SHP77 treated with DMSO at 0.1 percent for 48 hours (cell line): ENCODE measurements at places on chromosomes 12 and 14.

DNA sequence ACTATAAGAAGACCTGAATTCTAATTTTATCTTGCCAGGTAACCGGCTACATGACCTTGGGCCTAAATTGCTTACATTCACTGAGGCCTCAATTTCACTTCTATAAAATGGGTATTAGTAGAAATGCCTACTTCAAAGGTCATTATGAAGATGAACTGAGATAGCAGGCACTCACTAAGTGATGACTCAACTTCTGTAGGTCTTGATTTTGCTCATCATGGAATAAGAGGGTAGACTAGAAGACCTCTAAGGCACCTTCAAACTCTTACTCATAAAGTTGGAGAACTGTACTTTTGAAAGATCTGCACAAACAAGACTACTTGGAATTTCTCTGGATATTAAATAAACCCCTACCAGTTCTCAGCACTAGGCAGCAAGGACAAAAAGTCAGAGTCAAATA, 39.3 kb upstream of the FRMD6 start:
- DNase-seq = no peak

- no peak for DNase-seq
Observed at GRCh38 chr12:79848339-79848738, 86.6 kb downstream of the PPP1R12A start.

DNA sequence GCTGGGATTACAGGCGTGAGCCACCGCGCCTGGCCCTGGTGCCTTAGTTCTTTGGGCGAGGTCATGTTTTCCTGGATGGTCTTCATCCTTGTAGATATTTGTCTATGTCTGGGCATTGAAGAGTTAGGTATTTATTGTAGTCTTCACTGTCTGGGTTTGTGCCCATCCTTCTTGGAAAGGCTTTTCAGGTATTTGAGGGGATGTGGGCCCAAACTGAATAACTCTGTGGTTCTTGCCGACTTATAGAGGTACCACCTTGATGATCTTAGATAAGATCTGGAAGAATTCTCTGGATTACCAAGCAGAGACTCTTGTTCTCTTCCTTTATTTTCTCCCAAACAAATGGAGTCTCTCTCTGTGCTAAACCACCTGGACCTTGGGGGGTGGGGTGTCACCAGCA, 18.9 kb downstream of the FGD4 start:
- no peak for DNase-seq

DNA sequence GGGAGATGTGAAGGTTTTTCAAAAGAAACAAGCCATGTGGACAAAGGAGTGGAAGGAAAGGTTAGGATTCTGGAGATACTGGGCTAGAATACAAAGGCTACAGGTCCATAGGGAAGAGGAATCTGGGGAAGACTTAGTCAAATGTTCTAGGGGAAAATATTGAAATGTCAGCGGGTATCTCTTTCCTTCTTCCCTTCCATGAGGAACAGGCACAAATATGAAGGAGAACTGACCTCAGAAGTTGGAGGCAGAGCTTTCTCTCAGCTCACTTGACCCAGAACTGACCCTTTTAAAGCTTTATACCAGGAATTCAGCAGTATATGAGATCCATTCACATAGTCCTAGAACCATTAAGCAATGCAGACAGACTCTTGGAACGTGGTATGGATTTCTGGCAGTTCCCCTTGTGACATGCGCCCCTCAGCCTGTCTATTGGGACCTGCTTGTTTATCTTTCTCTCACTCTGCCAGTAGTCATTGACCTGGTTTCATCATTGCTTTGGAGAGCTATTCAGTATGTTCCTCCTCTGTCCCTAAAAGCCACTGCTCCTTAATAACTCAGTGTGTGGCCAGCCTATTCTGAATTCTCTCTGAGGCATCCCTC, 43.0 kb upstream of the GSG1 start:
- DNase-seq = no peak

DNA sequence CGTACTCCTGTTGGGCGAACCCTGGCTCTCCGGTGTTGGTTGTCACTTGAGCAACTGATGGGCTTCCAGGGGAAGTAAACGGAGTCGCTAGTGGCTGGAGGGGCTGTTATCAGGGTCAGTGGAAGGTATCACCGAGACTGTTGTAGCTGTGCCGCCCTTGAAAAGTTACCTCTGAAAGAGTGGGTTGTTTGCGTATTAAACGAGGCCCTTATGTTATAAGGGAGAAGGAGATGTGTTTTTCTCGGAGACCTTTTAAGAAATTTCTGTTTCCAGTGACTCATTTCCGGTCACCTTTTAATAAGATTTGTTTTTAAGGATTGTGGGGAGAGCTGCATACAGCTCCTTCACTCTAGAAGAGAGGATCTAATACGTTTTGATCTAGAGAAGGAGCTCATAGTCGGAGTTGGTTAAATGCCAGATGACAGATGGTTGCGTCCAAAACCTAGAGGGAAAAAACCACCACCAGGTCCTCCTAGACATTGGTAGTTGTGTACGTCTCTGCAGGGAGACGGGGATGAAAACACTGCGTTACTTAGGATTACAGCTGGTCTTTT, 750 bp upstream of the DBX2 start:
- no peak for DNase-seq

DNA sequence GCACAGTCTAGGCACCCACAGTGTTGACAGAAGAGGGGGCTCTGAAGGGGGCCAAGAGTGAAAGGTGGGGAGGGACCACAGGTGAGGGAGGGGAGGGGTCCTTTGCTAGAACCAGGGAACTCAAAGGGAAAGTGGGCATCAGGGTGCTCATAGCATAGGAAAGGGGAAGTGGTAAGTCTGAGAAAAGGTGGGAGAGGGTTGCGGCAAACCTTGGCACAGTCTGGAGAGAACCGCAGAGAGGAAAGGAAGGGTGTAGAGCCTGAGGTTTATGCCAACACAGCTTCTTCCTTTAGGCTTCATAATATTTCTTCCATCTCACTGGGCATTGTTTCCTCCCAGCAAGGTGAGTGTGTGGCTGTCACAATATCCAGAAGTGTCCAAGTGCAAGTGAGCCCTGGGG, 11.5 kb upstream of the PLEK2 start:
- DNase-seq = no peak

DNA sequence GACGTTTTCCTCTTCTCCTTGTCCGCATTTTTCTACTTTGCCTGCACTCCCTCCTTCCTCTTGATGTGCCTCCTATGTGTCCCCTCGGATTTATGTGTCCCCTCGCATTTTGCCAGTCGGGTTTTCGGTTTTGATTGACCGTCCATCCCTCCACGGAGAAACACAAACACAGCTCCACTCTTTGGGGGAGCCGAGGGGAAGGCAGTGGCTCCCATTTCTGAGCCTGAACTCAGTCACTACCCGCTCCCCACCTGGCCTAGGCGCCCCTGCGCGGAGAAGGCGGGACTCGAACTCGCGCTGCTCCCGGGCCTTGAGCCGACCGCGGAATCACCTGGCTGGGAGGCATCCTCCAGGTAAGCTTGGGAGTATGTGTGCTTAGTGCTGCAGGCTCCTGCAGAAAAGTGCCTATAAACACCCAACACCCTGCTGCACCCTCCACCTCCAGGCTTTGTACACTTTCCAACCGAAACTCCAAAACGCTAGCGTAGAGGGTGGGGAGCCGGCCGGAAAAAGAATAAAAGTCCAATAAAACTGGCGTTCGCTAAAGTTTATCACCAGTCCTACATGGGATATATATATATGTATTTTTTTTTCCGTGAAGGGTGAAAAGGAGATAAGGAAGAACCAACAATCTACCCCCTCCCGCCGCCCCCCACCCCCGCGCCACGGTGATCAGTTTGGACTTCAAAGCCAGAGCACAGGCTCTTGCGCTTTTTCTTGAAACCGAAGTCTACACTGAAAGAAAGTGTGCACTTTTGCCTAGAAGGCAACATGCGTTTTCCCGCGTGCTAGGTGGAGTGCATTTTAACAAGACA, 3.3 kb upstream of the CCND2 start:
- DNase-seq = no peak

GRCh38 chr12:132664206-132665148, 22.7 kb downstream of the POLE start:
- DNase-seq = no peak

DNA sequence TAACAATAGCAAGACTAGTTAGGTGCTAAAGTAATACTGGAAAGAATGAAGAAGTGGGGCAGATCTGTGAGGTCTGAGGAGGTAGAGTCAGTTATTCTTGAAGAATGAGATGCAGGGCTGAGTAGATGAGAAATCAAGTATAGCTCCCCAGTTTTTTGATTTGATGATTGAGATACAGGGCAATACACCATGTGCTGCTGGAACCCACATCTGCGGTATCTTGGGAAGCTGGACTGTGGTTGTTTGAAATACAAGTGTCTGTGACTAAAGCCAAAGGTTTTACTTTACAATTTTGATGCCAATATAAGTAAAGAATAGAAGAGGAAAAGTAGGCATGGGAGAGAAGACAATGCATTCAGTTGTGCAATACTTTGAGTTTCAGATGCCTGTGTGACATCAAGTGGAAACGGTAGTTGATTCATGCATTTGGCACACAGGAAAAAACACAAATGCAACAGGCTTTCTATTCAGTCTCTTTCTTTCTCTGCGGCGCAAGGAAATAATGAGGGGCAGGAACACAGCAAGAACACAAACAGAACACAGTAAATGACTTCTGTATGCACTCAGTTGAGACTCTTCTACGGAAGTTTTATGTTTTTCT, 190.2 kb upstream of the SLC38A2 start:
- DNase-seq = no peak

DNA sequence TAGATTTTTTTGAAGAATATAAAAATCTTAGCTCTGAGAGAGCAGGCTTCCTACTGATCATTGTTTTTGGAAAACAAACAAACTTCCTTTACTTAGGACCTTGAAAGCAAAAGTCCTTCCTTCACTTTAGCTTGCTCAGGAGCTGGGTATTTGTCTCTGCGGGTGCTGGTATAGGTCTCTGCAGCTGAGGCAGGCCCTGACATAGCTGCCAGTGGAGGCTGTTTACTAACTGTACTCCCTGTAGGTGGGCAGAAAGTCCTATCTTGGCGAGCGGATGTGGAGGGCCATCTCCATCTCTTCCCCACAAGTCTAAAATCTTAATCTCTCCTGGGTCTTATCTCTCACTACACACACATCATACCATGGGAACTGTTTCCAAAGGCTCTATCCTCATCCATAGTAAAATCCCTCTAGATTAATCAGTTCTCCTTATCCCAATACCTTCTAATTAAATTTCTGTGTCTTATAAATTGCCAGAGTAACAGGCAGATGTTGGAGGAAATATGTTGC, 4.1 kb upstream of the MIA2 start:
- no peak for DNase-seq

GRCh38 chr12:91965781-91966180, 179.9 kb downstream of the BTG1 start:
- no peak for DNase-seq

DNA sequence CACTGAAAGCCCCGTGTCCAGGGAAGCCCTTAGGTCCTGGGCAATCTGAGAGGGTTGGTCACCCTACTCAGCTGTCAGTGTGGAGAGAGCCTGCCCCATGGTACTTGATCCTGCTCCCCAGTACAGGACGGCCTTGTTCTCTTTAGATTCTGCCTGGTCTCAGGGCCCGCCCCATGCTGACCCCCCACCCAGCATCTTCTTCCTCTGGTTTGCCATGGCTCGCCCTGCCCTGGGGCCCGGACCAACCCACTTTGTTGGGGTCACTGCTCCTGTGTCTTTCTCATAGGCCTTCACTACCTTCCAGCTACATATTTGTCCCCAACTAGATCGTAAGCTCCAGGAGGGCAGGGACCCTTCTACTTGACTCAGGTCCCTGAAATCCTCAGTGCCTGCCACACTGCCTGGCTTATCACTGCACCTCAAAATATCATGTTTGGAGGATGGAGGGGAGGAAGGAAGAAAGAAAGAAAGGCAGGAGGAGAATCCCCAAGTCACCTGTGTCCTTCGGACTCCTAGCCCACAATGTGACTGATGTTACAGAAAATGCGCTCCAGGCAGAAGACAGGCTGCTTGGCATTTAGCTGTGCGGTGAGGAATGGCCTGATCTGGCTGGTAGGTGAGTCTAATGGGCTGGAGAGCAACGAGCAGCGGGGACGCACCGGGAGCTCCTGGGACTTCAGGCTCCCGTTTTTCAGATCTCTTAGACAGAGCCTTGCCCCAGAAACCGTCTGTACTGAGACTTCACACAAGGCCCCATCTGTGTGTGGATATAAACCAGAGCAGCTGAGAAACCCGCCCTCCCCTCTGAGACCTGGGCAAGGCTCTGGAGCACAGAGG, 66.1 kb downstream of the C14orf132 start:
- no peak for DNase-seq

GRCh38 chr12:75526655-75527511, 15.5 kb upstream of the KRR1 start:
- peak; percentile 74 for DNase-seq

- DNase-seq = no peak
Observed at GRCh38 chr12:82479511-82479910, 121.2 kb downstream of the METTL25 start.

DNA sequence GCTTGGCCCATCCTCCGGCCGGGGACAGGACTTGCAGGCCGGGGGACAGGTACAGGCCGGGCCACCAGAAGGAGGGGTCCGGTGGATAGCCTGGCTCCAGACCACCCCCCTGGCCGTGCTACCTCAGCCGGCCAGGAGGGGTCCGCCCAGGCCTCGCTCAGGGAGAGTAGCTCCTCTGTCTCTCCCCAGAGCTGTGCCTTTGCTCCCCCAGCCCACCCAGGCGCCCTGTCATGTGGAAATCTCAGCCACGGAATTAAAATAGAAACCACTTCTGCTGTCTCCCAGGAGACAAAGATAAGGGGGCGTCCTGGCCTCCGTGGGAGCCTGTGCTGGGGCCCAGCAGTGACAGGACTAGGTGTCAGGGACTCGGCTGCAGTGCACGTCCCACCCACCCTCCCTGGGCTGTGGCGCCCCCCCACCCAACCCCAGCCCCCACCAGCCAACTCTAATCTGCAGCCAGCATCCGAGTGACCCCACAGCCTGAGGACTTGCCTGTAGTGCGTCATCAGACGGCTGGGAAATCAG, 3.3 kb upstream of the CRIP2 start:
- no peak for DNase-seq

GRCh38 chr14:50998612-50999011, 54.3 kb upstream of the PYGL start:
- DNase-seq = no peak

DNA sequence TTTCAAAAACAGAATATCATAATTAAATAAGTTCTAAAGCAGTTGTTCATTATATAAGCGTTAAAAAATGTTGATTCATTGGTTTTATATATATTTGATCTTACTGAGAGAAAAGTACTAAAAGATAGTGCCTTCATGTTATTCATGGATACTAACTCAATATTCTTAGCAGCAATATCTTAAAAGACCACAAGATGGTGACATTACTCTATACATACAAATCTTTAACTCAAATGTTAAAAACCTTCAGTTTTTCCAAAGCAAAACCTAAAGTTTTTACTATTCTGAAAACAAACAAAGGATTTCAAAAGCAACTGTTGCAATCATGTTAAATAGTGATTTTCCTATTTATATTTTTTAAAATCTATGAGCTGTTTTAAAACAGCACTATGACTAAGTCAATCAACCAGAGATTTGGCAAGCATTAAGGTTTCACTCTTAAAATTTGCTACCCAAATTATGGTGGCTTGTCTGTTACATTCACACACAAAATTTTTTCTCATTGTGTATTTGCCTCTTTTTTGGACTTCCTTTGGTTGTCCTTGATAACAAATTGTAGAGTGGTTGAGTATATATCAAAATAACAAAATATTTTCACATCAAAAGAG, 50.1 kb upstream of the RERGL start:
- no peak for DNase-seq
